Purkinje cell (primary cell): ENCODE measurements at places on chromosomes 3 and 15. TPM values are rescaled to one million over a fixed set of nuclear protein-coding genes. Genes with fewer than 3 reads are reported as not detected.

Gene RBP2
- polyA plus RNA-seq: not detected in 2 replicates

Gene UACA
- polyA plus RNA-seq: 12.5 and 19.7 TPM in 2 replicates

Gene CPN2
- polyA plus RNA-seq: not detected in 2 replicates

Gene GNAT1
- not detected in 2 replicates for polyA plus RNA-seq

Gene GLT8D1
- polyA plus RNA-seq: 39.4 and 60.3 TPM in 2 replicates

Gene FOXL2
- polyA plus RNA-seq: not detected in 2 replicates

Gene PPM1L
- polyA plus RNA-seq: 20.3 and 23.6 TPM in 2 replicates

Gene QTRT2
- polyA plus RNA-seq: 2.0 and 5.2 TPM in 2 replicates

Gene COLQ
- not detected in 2 replicates for polyA plus RNA-seq

Gene TERC
- polyA plus RNA-seq: not detected in 2 replicates

Gene AGTR1
- 2.9 and 6.6 TPM in 2 replicates for polyA plus RNA-seq

Gene FBXW12
- polyA plus RNA-seq: 0.17 TPM in 1 of 2 replicates, not detected in the other

Gene HRG
- polyA plus RNA-seq: not detected in 2 replicates

Gene SLC33A1
- 19.7 and 21.3 TPM in 2 replicates for polyA plus RNA-seq

Gene GOLGA8J
- polyA plus RNA-seq: not detected in 2 replicates

Gene LYSMD2
- polyA plus RNA-seq: 40.4 and 48.7 TPM in 2 replicates

Gene AMT
- 3.4 and 3.8 TPM in 2 replicates for polyA plus RNA-seq

Gene HEG1
- 0.07 and 2.0 TPM in 2 replicates for polyA plus RNA-seq

Gene DNASE1L3
- polyA plus RNA-seq: not detected in 2 replicates

Gene SERPINI1
- 687 and 886 TPM in 2 replicates for polyA plus RNA-seq

Gene LMOD3
- polyA plus RNA-seq: 0.32 TPM in 1 of 2 replicates, not detected in the other

Gene PLSCR2
- polyA plus RNA-seq: 9.1 and 10.3 TPM in 2 replicates

Gene ATP13A5
- not detected in 2 replicates for polyA plus RNA-seq

Gene SAMMSON
- not detected in 2 replicates for polyA plus RNA-seq

Gene TMED3
- polyA plus RNA-seq: 34.3 and 49.9 TPM in 2 replicates

Gene KCNAB1
- 455 and 479 TPM in 2 replicates for polyA plus RNA-seq

Gene HTR3C
- polyA plus RNA-seq: not detected in 2 replicates

Gene LRRC28
- 16.1 and 31.0 TPM in 2 replicates for polyA plus RNA-seq

Gene CHRNA3
- 3.5 and 11.9 TPM in 2 replicates for polyA plus RNA-seq

Gene SLC9C1
- polyA plus RNA-seq: not detected in 2 replicates

Gene IGSF11
- 0.27 and 3.6 TPM in 2 replicates for polyA plus RNA-seq
